ENCODE measurements at places on chromosomes 12 and 14.

GRCh38 chr12:572532-572899 lies 90.7 kb downstream of the NINJ2 start:
- peak; percentile 55 for DNase-seq

GRCh38 chr14:102095871-102096568 lies 9.2 kb upstream of the HSP90AA1 start:
- no peak for DNase-seq

DNA sequence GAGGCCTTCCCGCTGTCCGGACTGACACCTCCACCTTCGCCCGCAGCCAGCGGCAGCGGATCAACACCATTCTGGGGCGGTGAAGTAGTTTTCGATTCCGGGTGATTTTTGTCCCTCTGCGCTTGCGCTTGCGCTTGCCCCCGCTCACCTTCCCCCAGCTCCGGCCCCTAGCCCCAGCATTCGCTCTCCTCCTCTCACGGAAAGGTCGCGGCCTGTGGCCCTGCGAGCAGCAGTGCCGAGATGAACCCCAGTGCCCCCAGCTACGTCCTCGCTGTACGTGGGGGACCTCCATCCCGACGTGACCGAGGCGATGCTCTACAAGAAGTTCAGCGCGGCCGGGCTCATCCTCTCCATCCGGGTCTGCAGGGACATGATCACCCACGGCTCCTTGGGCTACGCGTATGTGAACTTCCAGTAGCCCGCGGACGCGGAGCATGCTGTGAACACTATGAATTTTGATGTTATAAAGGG lies 22.7 kb upstream of the SRGAP1 start:
- no peak for DNase-seq

DNA sequence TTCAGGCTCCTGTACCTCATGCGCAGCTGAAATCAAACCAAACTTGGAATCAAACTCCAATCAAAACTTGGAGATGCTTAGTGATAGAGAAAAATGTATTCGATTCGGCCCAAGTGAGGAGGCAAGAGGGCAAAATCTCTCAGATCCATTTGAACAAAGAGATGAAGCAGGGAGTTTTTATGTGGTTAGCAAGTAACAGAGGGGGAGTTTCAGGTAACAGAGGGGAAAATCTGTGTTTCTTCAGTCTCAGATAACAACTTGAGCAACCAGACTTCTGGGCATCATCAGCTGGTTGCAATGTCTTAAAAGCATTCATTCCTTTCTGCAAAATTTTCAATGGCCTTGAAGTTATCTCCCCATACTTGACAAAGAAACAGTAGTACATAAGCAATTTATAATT lies 245.1 kb upstream of the AVPR1A start:
- no peak for DNase-seq

DNA sequence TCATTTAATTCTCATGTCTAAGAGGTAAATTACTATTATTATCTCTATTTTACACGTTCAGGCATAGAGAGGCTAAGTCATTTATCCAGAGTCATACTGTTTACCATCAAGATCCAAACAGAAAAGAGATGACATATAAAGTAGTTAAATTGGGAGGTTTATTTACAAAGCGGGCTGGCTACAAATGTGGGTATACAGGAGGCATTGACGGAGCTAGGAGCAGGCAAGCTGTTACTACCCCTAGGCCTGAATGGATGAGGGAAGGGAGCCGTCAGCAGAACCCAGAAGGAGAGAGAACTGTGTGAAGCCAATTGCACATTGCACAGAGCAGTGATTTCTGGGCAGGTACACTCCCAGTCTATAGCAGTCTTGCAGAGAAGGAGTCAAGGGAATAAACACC lies 39.8 kb downstream of the DACT1 start:
- DNase-seq = no peak

DNA sequence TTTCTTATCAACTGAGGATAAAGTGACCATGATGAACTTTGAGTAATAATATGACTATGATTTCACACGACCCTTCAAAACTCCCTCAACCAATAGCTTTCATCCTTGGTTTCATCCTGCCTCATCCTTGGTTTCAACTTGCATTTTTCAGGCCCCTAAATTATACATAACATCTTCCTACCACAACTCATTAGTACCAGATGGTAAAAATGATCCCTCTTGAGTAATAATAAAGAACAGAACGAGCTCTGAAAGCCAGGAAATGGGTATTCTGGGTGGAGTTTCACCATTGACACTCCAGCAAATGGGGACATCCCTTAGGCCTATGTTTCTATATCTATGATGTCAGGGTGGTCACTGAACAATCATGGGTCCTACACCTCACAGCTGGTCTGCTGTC lies 72.1 kb upstream of the LMNTD1 start:
- DNase-seq = no peak

- DNase-seq = no peak
Observed at GRCh38 chr12:87928031-87928430, 101.2 kb downstream of the C12orf50 start.

DNA sequence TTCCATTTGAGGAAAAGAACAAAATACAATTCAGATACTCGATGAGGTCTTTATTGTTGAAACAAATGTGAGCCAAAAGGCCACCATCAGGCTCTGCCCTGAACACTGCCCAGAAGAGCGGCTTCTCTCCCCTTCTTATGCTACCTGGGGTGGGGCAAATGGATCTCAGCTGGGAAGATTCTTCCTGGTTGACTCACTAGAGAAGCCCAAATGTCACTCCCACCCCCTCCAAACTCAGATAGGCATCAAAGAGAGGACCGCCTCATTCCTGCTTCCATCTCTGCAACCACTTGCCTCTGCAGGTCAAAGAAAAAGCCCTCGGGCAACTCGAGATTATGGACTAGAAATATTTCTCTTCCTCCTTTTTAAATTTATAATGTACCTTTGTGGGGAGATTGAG lies 55.8 kb downstream of the TBX3 start:
- no peak for DNase-seq

GRCh38 chr12:120825337-120825736 lies 78.8 kb downstream of the SPPL3 start:
- no peak for DNase-seq

DNA sequence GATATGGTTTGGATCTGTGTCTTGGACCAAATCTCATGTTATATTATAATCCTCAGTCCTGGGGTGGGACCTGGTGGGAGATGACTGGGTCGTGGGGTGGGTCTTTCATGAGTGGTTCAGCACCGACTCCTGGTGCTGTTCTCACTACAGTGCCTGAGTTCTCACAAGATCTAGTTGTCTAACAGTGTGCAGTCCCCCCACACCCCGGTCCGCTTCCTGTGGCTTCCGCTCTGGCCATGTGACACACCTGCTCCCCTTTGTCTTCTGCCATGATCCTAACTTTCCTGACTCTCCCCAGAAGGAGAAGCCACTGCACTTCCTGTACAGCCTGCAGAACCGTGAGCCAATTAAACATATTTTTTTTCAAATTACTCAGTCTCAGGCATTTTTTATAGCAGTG lies 1262.2 kb downstream of the TMEM121 start:
- no peak for DNase-seq

- DNase-seq = no peak
Observed at GRCh38 chr14:65335411-65335947, 77.1 kb upstream of the FUT8 start.

DNA sequence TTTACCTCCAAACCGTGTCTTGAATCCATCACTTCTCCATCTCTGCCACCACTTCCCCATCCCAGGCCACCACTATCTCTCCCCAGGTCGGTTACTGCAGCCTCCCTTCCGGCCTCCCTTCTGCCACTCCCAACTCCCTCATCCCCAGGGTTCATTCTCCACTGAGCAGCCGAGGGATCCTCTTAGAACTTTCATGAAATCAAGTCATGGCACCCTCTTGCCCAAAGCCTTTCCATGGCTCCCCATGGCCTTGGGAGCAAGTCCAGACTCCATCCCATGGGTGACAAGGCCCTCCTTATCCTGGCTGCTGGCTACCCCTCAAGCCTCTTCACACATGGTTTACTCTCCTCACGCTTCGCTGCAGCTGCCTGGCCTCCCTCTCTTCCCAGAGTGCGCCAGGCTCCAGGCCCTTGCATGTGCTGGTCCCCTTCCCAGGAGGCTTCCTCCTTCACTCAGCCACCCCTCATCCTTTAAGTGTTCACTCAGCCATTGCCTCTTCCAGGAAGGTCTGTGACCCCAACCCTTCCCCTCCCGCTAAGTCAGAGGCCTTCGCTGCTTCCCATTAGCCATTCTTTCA lies 17.9 kb upstream of the SH2B3 start:
- DNase-seq = no peak

GRCh38 chr14:54301359-54301758 lies 95.4 kb upstream of the CDKN3 start:
- DNase-seq = no peak

DNA sequence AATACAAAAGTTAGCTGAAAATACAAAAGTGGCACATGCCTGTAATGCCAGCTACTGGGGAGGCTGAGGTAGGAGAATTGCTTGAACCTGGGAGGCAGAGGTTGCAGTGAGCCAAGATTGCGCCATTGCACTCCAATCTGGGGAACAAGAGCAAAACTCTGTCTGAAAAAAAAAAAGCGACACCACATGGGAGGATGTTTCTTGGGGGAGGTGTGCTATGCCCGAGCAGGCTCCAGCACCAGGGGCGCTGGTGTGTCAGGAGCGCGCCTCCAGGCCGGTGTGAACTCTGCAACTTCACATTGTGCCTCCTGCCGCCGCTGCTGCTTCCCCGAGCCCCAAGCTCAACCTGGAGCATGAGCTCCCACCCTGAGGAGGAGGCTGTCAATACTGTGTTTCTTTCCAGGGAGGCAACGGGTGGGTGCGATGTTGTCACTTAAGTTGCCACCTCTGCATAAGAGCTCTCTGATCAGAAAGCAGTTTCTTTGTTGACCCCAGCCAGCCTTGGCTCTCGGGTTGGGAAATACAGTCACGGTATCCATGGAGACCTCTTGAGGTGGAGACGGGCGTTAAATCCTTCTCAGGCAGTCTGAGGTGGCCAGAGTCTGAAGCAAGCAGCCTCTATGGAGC lies 18.9 kb downstream of the DEGS2 start:
- no peak for DNase-seq

DNA sequence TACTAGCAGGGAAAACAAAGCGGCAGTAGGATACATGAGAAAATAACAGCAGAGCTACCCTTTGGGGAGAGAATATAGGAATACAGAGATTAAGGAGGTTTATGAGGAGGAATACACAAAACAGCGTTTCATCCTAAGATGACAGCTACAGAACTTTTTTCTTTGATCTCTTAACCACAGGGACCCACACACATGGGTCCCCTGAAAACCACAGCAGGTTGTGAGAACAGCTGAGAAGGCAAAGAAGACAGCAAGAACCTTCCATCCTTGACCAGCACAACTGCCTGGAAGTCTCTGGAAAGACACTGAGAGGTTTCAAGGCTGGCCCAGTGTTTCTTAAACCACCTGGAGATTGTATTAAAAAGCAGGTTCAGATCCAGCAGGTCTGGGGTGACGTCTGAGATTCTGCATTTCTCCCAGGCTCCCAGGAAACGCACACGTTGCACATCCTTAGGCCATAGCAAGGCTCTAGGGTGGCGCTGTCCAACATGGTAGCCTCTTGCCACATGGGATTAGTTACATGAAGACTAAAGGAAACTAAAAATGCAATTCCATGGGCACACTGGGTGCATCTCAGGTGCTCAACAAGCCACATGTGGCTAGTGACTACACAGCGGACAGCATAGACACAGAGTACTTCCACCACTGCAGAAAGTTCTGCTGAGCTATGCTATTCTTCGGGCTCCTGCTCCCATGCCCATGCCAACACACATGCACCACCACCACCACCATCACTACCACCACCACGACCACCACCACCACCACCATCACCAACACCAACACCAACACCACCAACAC lies 92.3 kb downstream of the FOXN3 start:
- DNase-seq = no peak

- no peak for DNase-seq
Observed at GRCh38 chr14:74476607-74477006, 16.5 kb downstream of the NPC2 start.

- DNase-seq = no peak
Observed at GRCh38 chr12:96907671-96908422, 790 bp downstream of the NEDD1 start.

GRCh38 chr14:24058260-24058950 lies 6.6 kb downstream of the CARMIL3 start:
- peak; percentile 66 for DNase-seq

GRCh38 chr12:120225200-120225558 lies 24.3 kb upstream of the RPLP0 start:
- no peak for DNase-seq

DNA sequence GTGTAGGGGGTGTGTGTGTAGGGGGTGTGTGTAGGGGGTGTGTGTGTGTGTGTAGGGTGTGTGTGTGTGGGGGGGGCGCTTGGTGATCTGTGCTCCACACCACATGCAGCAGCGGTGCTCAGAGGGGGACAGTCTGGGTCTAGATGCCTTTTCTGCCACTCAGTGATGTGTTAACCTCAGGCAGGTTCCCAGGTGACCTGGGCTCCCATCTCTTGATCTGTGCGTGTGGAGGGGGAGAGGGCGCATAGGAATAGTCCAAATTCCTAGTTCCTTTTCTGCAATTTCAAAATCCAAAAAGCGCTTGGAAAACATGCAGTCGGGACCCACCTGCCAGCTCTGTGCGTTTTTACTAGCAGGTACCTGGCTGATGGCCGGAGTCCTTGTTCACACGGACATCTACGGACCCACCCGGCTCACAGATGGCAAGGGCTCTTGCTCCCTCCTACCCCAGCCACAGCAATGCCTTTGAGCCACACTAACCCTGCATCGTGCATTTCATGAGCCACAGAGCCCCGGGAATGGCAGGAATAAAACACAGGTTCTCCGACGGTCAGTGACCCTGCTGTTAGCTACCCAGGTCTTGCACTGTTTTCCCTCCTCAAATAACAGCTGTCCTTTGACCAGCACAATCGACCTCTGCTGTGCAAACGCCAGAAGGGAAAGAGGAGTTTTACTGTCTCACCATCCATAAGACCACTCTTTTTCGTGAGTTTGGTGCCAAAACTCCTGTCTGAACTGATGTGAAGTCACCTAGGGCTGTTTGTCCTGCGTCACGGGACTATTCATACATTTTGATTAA lies 120.8 kb downstream of the GLT1D1 start:
- DNase-seq = no peak

DNA sequence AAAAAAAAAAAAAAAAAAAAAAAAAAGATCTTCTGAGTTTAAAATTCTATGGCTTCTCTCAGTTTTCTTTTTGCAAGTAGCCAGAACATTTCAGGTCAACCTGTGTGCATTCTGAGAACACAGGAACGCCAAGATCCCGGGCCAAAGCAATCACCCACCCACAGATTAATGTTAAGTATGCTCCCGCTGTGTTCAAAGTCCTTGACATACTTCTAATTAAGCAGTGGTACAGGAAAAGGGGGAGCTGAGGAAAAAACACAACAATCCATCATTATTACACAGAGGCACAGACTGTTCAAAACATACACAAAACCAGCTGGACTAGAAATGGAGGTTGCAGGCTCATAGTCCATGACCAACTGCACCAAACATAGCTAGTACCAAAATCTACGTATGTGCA lies 2.8 kb downstream of the FBXO21 start:
- DNase-seq = no peak

Measured in H54 (cell line).